Liver (tissue), 10 donors: ENCODE measurements at places on chromosomes 6 and 20. TPM values are rescaled to one million over a fixed set of nuclear protein-coding genes. Genes with fewer than 3 reads are reported as not detected.

DNA sequence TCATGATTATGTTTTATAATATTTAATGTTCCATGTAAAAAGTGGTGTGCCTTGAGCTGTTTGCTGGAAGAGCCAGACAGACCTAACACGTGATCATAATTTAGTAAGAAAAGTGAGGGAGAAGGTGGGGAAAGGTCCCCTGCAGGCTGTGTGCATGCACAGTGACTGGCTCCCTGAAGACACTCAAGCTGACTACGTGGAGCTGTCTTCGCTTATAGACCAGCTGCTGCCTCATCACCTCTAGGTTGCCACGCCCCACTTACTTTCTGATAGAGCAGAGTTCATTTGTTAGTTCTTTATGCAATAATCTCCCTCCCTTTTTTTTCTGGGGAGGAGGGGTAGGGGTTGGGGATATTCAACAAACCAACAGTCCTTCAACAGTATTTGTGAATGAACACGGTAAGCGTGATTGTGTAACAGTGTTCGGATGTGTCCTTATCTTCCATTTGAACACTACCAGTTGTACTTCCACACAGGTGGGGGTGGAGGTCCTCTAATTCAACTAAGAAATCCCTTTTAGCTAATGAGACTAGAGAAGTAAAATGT is 157.3 kb downstream of the BACH2 start:
- DNase-seq = no peak

GRCh38 chr20:53706466-53707370 is 113.1 kb upstream of the ZNF217 start:
- DNase-seq = no peak

The NSFL1C gene
- polyA plus RNA-seq = 36.9 TPM

The MAPK13 gene
- polyA plus RNA-seq = 3.2 TPM

DNA sequence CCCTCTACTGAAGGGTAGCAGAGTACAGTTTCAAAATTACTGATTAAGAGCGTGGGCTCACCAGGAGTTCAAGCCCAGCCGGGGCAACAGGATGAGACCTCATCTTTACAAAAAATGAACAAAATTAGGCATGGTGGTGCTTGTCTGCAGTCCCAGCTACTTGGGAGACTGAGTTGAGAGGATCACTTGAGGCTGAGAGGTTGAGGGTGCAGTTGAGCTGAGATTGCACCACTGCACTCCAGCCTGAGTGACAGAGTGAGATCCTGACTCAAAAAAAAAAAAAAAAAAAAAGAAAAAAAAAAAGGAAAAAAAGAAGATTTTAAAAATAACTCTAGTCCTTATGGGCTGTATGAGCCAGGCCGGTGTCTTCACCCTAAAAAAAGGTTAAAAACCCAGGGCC is 18.7 kb downstream of the PABPC1L start:
- DNase-seq = no peak

DNA sequence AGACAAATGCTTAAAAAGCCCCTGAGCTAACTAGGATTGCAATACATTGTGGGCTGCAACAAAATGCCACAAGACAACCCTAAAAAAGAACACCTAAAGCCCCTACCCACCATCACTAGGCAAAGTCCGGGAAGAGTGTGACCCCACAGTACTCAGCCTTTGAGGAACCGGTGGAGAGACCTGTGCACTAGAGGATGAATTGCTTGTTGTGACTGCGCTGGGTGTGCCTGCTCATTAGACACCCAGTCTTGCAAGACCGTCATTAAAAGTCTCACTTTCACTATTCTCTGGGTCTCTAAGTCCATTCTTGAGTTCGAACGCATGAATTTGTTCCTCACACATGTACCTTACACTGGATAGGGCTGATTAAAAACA is 88.7 kb downstream of the JPH2 start:
- DNase-seq = no peak

- DNase-seq = no peak
These were observed 76.7 kb downstream of the PREX1 start for GRCh38 chr20:48750941-48751635.

- no peak for DNase-seq
These were observed 268.9 kb downstream of the CDH4 start for GRCh38 chr20:61520893-61521460.

The NRSN1 gene
- polyA plus RNA-seq = not detected

GRCh38 chr6:149201068-149201655 is 116.3 kb upstream of the TAB2 start:
- no peak for DNase-seq

The PIGU gene
- 10.0 TPM for polyA plus RNA-seq

GRCh38 chr6:49097116-49097515 is 365.9 kb downstream of the MMUT start:
- no peak for DNase-seq

DNA sequence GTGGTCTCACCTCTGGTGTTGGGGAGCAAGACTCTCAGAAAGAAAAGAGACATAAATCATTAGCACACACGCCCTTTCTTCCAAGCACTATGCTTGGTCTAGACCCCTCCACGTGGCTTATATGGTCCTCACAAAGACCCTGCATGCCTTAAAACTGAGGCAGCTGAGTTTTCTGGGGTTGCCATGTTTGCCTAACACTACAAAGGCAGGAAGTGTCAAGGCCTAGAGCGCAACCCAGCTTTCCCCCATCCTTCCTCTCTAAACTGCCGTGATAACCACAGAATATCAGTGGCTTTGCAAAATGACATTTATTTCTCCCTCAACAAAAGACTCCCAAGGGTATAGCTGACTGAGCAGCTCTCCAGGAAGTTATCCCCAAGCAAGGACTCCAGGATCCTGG is 146.5 kb upstream of the TOP1 start:
- no peak for DNase-seq

DNA sequence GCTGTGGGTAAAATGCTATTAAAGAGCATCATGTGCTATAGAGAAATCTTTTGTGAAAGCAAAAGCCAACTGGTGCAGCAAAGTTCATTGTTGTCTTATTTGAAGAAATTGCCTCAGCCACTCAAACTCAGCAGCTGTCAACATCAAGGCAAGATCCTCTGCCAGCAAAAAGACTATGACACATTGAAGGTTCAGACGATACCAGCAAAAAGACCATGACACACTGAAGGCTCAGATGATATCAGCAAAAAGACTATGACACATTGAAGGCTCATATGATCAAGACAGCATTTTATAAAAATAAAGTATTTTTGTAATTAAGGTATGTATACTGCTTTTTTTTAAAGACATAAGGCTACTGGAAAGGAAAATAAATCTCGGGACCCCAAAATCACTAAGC is 118.4 kb upstream of the RUNX2 start:
- no peak for DNase-seq

DNA sequence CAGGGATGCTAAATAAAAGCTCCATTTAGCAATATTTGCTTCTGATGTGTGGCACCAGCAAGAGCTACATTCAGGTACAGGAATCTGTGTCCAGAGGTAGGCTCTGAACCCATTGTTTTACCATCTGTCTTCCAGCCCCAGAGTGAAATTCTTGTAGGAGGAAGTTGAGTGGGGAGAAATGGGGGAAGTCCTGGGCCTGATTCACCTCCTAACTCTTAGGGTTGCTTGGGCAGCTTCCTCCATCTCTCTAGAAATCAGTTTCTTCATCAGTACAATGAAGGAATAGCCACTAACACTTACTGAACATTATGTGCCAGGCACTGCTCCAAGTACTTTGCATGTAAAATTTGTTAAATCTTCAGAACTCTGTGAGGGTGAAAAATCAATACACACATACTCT is 35.1 kb upstream of the TSPYL1 start:
- DNase-seq = no peak

DNA sequence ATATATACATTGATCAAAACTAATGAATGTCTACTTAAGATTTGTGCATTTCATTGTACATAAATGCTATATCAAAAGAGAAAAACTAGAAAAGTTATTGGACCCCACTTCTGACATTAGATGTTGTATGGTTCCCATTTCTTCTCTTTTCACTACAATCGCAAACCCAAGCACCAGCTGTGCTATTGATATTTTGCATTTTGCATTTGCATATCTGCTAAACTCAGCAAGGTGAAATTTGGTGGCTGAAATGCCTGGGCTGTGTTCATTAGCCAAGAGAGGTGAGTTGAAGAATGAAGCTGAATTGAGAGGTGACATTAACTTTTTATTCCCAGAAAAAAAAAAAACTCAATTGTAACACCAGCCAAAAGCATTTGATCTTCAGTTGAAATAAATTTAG is 232.1 kb upstream of the TENT5A start:
- no peak for DNase-seq

- DNase-seq = no peak
These were observed 19.4 kb upstream of the MAN1A1 start for GRCh38 chr6:119368921-119369320.

The KCNG1 gene
- polyA plus RNA-seq = 0.24 TPM

GRCh38 chr20:63442100-63442493 is 30.4 kb downstream of the KCNQ2 start:
- DNase-seq = peak; percentile 37

- DNase-seq = no peak
These were observed 126.9 kb upstream of the BMP5 start for GRCh38 chr6:56002336-56002735.

The RBBP9 gene
- 6.4 TPM for polyA plus RNA-seq

DNA sequence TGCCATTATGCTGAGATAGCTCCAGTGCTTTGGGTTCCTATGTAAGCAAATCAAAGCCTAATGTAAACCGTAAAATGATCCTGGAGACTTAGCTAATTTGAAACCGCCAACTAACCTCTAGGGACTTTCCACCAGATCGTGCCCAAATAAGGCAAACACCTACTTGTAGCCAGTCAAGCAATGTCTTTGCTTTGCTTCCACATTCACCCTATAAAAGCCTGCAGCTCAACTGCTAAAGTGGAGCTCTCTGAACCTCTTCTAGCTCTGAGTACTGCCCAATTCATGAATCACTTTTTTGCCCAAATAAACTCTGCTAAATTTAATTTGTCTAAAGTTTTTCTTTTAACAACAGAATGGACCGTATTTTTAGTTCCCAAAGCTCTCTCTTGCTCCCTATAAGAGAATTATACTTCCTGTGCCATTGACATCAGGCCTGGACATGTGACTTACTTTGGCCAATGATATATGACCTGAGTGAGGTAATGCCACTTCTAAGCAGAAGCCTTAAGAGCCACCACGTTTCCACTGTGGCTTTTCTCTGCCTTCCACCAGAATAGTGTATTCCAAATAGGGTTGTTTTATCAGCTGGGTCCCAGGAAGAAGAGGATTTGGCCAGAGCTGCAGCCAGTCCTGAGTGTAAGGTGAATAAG is 34.8 kb upstream of the PSMF1 start:
- no peak for DNase-seq

The NKAPL gene
- polyA plus RNA-seq = 0.22 TPM

The CST1 gene
- not detected for polyA plus RNA-seq

GRCh38 chr20:42690842-42691437 is 498.8 kb downstream of the PTPRT start:
- DNase-seq = no peak
